Osteoblast (primary cell): ENCODE measurements at places on chromosomes 3 and 15. TPM values are rescaled to one million over a fixed set of nuclear protein-coding genes. Genes with fewer than 3 reads are reported as not detected.

The SLC12A8 gene
- 33.0 and 36.2 TPM in 2 replicates for total RNA-seq

The NME9 gene
- not detected in 2 replicates for total RNA-seq

The PLA2G4D gene
- not detected in 2 replicates for total RNA-seq

The SLC22A13 gene
- 0.29 and 0.36 TPM in 2 replicates for total RNA-seq

The MCF2L2 gene
- under 0.01 TPM in 2 replicates for total RNA-seq

The CKMT1A gene
- total RNA-seq = not detected in 2 replicates
